Right renal pelvis (tissue), 4 donors: ENCODE measurements at places on chromosomes 11 and 22. TPM values are rescaled to one million over a fixed set of nuclear protein-coding genes. Genes with fewer than 3 reads are reported as not detected.

FJX1 gene
- 17.7 TPM for polyA plus RNA-seq

AQP11 gene
- polyA plus RNA-seq = 4.2 TPM

- no peak for DNase-seq
Measured at GRCh38 chr11:58152781-58153180, 27.5 kb upstream of the OR9I1 start.

- no peak for DNase-seq
Measured at GRCh38 chr11:102313238-102313940, 3.9 kb upstream of the BIRC3 start.

DNA sequence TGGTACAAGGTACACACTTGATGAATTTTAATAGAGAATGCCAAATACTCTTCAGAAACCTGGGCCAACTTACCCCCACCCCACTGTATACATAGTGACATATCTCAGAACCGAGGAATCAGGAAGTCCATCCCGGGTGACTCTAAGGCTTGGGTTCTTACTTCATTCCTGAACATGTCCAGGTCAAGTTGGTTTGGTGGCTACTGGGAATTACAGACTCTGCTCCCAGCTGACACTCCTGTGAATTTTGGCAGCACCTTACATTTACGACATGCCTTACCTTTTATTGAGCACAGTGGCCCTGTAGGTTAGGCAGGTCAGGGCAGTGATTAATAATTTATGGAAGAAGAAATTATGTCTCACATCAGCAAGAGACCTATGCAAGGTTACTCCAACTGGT lies 70.1 kb upstream of the LDLRAD3 start:
- no peak for DNase-seq

GRCh38 chr22:32469799-32470212 lies 4.8 kb upstream of the FBXO7 start:
- no peak for DNase-seq

GRCh38 chr11:87076874-87077429 lies 39.2 kb downstream of the TMEM135 start:
- no peak for DNase-seq

- no peak for DNase-seq
Measured at GRCh38 chr11:32088117-32088941, 2.5 kb upstream of the RCN1 start.

- no peak for DNase-seq
Measured at GRCh38 chr22:17774206-17774925, at the start of gene BID. BID (minus strand) TSS chr22:17774469; CDS start chr22:17750116, 24,353 bp downstream.

DNA sequence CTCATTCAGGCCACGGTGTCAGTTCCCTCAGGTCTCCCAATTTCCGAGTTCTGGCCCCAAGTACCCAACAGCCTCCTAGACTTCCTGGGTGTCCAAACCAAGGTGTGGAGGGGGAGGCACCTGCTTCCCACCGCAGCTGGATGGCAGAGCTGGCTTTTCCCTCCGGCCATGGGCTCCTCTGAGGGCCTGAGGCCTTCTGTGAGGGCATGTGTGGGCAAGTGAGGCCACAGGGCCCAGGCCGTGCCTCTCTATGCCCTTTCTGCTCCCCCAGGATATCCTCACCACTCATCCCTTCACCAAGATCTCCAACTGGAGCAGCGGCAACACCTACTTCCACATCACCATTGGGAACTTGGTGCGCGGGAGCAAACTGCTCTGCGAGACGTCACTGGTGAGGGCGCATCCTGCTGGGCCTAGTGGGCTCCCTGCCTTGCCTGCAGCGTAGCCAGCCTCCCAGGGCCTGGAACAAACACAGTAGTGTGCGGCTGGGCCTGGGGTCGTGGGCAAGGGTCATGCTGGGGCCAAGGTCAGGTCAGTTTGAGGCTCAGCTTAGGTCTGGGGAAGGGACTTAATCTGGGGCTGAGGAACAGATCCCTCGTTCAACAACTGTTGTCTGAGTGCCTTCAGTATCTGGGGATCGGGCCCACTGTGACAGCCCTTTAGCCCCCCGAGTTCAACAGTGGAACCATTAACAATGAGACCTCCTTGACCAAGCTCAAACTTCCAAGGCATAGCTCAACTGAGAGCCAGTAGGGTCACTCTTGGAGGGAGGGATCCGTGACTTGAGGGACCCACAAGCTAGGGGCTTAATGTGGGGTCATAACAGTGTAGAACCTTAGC lies 85.8 kb downstream of the MYO7A start:
- DNase-seq = no peak

DNA sequence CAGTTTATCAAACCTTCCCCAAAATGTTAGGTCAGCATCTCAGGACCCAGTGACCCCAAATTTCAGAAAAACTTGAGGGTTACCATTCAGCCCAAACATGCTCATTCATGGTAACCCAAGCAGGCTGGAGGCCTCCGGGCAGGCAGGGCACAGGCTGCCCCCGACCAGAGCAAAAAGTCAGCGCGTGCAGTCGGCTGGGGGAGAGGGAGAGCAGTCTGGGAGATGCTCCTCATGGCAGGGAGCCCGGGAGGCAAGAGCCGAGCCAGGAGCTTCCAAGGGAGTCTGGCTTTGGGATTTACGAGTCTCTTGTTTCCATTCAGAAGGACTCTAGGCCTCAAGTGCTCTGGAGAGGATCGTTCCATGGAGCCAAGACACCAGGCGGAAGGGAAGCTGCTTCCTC lies 45.7 kb downstream of the RPUSD4 start:
- DNase-seq = no peak

DNA sequence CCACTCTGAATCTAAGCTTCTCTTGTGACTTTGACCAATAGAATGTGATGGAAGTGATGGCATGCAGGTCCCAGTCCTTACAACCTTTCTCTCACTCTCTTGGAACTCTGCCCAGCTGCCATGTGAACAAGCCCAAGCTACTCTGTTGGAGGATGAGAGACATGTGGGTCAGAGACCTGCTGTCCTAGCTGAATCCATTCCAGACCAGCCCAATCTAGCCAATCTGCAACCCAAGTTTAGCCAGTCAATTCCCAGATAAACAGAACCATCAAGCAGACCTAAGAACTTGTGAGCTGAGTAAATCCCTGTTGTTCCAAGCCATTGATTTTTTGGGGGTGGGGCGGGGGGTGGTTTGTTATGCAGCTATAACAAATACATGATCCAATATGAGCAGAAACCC lies 69.2 kb upstream of the GRK3 start:
- no peak for DNase-seq

DNA sequence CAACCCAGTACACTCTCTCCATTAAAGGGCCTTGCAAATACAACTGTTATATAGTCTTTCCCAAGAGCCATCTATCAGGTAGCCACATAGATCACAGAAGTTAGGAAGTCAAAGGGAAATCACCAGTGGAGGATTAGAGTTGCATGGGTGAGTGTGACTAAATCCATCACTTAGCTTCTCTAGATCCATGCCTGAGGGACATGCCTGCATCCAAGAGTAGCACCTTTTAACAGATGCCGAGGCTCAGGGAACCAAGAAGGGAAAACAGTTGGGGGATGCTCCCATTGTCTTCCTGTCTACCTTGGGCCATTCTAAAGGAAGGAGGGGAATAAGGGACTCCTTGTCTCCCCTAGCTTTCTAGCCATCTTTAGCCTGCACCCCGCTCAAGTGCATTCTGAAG lies 77.9 kb downstream of the XRRA1 start:
- no peak for DNase-seq
